Aortic smooth muscle cell (primary cell): ENCODE measurements at places on chromosomes 2 and 18. TPM values are rescaled to one million over a fixed set of nuclear protein-coding genes. Genes with fewer than 3 reads are reported as not detected.

COLEC12 gene
- total RNA-seq, result 21.6 and 24.0 TPM in 2 replicates

PFN4 gene
- total RNA-seq, result 0.53 and 0.56 TPM in 2 replicates

WNT10A gene
- not detected in 2 replicates for total RNA-seq

USP37 gene
- total RNA-seq, result 8.3 and 9.4 TPM in 2 replicates

ACMSD gene
- not detected in 2 replicates for total RNA-seq
